Caki2 (cell line): ENCODE measurements at places on chromosomes 7 and 10.

DNA sequence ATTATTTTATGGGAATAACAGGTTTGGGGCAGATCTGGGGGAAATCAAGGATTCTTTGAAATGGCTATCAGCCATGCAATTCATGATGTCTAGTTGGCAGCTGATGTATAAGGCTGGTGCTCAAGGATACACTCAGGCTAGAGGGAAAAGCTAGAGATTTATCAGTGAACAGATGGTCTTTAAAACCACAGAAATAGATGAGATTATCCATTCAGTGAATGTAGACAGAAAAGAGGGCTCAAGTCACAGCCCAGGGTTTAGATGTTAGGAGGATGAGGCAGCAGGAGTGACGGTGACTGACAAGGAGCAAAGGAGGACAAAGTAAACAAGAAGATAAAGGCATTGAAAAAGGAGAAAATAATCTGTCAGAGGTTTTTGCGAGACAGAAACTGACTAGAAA lies 238.7 kb downstream of the CDK14 start:
- DNase-seq, result no peak

DNA sequence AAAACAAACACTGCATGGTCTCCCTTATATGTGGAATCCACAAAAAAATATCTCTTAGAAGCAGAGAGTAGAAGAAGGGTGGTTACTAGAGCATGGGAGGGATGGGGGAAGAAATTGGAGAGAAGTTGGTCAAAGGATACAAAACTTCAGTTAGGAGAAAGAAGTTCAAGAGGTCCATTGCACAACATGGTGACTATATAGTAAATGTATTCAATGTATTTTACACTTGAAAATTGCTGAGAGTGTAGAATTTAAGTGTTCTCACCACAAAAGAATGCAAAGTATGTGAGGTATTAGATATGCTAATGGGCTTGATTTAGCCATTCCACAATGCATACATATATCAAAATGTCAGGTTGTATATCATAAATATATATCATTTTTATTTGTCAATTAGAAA lies 232.0 kb upstream of the CELF2 start:
- DNase-seq, result peak; percentile 57

DNA sequence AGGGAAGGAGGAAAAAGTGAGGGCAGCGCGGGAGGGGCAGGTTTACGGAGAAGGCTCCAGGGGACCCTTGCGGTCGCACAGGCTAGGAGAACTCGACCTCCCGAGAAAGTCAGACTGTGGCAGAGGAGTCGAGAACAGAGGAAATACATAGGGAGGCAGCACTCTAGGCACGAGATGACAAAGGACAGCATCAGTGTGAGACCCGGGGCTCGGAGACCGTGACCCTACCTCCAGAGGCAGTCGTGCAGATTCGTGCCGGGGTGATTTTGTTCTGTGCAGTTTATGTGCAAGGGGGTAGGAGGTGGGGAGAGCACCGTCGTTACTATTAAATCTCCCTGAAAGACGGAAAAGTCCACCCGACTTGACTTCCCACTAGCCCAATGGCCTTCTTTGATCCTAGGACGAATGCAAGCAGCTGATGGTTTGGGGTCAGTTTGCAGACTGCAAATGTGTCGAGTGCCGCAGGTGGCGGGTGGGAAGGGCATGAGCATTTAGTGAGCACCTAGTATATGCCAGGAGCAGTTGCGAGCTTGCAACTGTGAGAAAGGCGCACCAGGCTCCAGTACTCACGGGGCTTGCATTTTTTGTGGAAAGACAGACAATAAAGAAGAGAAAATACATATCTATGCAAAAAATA lies 674 bp upstream of the OSBPL3 start:
- DNase-seq, result no peak

GRCh38 chr10:21894648-21895342 lies 108.7 kb downstream of the DNAJC1 start:
- no peak for DNase-seq

DNA sequence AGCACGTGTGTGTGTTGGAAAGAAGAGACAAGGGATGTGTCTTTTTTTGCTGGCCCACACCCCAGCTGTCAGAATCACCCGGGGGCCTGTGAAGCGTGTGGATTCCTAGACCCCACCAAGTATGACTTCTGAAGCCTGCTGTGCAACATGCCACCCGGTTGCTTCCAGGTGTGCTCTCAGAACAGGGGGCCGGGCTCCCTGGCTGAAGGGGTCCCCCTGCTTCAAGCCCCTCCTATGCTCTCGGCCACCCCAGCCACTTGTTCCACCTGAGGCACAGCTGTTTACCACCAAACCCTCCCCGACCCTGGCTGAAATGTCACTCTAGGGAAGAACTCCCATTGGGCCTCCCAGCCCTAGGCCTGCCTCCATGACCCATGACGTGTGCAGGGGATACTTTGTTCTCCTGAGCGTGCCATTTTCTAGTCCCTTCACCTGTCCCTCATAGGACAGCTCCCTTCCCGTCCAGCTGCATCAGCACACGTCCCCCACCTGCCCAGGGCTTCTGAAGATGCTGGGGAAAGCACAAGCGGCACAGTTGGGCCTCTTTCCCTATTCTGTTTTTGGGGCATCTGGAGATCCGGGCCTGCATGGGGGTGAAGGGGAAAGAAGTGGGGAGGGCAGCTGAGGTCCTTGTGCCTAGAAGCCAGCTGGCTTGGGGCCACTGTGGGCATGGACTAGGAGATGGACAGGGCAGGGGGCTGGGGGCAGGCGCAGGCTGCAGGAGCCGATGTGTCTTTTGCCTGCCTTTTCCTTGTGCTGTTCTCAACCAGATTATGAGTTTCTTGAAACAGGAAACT lies 33.3 kb downstream of the CRHR2 start:
- no peak for DNase-seq

DNA sequence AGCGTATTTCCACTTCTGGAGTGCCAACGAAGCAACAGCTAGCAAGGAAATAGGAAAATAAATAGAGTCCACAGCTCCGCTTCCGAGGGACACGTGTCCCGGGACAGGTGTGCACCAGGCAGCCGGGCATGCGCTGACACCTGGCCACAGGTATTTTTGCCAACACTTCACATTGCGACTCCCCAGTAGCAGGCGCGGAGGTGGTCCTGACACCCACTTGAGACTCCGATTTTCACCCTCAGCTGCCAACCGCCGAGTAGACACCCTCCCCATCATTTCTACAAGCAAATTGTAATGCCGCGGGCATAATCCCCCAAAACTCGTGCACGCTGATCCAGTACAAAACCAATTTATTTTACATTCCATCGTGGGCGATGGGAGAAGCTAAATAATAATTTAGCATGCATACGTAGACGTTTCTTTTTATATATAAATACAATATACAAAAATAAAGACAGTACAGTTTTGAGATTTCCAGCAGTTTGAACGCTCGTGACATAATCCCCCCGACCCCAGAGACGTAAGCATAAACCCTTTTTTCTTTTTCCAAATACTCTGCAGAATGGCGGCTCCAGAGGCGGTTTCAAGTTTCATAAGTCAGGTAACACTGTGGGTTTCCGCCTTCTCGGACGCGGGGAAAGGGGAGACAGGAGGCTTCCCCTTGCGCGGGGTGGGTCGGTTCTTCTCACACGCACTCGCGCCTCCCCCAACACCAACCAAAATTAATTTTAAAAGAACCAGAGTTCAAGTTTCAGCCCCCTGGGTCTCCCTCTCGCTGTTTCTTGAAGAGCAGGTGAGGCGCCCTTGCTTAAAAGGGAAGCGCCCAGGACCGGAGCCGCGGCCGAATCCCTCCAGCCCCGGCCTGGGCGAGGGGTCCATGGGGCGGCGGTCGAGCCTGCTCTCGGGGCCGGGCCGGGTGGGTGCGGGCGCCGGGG lies 5.7 kb downstream of the MNX1 start:
- no peak for DNase-seq

GRCh38 chr10:96272316-96273280 lies 1.2 kb upstream of the BLNK start:
- no peak for DNase-seq

- no peak for DNase-seq
These were observed 141.7 kb upstream of the SEMA3D start for GRCh38 chr7:85328456-85328998.

- DNase-seq, result no peak
These were observed 73.7 kb upstream of the ABCB5 start for GRCh38 chr7:20541608-20542349.

GRCh38 chr7:36677769-36678437 lies 46.4 kb downstream of the AOAH start:
- no peak for DNase-seq

- no peak for DNase-seq
These were observed 207.5 kb downstream of the PAXIP1 start for GRCh38 chr7:154795437-154795836.

DNA sequence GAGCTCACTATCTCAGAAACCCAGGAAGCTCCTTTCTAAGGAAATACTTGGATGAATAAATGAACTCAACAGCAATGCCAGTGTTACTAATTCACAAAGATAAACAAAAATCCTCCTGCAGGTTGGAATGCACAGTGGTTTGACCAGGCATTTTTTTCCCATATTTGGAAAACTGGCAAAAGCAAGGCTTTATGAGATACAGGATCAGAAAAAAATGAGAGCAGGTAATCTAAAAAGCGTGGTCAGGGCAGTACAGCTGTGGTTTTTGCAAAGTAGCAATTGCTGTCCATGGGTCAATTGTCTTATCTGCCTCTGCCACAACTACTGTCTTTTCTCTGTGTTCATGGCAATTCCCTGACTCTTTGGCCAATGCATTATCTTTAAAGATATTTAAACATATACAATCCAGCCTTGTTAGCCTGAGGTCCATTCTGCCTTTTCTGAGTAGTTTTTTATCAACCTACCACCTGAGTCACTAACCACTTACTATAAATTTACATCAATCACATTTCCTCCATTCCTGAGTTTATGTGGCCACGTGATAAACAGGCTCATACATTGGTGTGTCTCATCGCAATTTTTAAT lies 564.5 kb upstream of the IGFBP3 start:
- peak; percentile 78 for DNase-seq

GRCh38 chr10:34905200-34905927 lies 90.3 kb upstream of the PARD3 start:
- no peak for DNase-seq

GRCh38 chr10:3874990-3875841 lies 90.2 kb upstream of the KLF6 start:
- DNase-seq, result no peak

DNA sequence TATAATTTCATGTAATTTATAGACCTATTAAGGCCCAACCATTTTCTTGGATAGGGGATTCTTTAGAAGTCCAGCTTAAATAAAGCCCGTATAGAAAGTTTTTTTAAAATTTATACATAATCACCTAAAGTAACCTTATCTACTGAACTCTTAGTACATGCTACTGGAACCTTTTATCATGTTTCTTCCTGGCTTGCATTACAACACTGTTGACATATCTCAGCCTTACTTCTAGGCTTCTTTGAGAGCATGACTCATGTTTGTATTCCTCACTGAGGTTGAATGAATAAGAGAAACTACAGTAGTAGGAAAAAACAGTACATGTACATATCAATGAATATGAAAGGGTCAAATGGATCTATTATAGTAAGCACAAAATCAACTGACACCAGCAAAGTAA lies 8.2 kb upstream of the MAGI2 start:
- DNase-seq, result peak; percentile 24

DNA sequence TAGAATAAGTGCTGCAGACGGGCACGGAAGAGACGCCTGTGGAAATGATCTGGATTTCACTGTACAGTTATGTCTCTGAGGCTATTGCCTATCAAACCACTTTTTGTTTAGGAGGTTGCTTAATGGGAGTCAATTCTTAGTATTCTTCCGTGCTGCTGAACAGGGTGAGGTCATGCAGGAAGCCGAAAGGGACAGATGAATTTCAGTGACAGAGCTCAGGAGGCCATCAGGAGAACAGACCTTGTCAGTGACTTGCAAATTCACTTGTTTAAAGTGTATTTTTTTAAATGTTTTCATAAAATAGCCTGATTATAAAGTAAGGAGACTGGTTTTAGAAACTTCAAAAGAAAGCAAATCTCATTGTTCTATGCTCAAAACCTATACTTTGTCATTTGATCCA lies 58.9 kb downstream of the XRCC2 start:
- no peak for DNase-seq

GRCh38 chr7:15433151-15433550 lies 128.7 kb downstream of the AGMO start:
- no peak for DNase-seq

DNA sequence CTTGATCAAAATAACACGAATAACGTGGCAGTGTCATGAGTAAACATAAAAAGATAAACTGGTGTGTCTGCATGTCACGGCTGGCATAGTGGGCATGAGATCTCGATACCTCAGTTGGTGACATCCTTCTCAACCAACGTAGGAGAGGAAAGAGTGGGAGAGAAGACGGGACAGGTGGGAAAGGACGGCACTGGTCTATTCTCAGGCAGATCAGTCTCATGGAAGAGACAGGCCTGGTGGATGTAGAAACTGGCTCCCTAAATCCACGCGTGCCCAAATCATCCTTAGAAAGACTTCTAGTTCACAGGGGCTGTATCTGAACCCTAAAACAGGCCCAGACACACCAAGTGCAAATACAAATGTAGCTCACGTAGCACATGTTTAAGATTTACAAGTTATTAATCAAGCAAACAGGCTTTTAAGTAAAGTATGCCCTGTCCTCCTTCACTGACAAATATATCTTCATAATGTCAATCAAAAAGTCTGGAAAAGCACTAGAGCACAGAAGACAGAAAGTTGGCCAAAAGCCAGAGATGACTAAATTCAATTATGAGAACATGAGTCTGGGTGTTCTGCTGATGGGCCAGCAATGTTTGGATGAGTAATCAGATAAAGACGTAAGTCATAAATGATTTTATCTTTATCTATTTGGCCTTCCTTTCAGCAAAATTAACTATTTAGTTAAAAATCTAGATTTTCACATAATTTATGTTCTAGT lies 56.3 kb downstream of the SFMBT2 start:
- DNase-seq, result peak; percentile 41

GRCh38 chr10:92011560-92012214 lies 88.1 kb downstream of the BTAF1 start:
- DNase-seq, result peak; percentile 65

DNA sequence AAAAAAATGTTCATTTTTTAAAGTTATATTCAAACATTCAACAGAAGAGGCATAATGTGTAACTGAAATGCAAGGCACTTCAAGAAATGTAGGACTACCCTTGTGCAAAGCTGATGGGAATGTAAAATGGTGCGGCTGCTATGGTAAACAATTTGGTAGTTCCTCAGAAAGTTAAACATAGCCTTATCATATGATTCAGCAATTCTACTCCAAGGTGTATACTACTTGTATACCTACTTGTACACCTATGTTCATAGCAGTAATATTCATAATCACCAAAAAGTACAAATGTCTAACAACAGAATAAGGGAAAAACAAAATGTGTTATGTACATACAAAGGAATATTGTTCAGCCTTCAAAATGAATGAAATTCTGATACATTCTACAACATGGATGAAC lies 37.3 kb downstream of the TET1 start:
- no peak for DNase-seq
